ENCODE measurements at places on chromosomes 11 and 22.

DNA sequence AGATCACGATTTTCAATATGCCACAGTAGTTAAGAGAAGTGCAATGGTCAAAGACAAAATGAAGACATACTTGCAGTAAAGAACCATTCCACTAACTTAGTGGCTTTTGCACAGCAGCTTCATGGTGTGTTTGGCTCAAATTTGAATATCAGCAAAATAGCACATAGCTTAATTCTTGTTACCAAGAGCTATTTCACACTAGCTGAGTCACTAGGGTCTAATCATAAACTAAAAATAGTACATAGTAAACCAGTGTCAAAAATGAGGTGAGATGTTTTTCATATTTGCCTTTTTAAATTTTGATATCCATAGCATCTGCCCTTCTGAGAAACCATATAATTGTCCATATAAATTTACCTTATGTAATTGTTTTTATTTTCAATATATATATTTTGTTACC is 325.0 kb upstream of the LUZP2 start:
- no peak for DNase-seq

GRCh38 chr22:43880541-43880991 is 11.2 kb downstream of the PNPLA5 start:
- DNase-seq, result no peak

DNA sequence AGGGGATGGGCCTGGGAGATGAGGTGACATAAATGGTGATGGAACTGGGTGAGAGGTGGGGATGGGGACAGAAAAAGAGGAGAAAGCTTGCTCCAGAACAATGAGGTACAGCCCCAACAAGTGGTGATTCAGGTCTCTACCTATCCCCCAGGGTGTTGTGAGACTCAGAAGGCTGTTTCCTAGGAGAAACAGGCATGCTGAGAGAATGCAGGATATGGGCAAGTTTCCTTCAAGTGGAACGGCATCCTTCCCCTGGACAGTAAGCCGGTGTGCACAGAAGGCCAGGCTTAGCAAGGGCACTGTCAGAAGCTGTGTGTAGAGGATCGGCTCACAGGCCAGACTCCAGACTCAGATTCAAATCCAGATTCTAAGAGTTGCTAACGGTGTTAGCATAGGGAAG is 34.1 kb upstream of the CRTAM start:
- no peak for DNase-seq

GRCh38 chr22:38352436-38352835 is 35.2 kb upstream of the CSNK1E start:
- no peak for DNase-seq

DNA sequence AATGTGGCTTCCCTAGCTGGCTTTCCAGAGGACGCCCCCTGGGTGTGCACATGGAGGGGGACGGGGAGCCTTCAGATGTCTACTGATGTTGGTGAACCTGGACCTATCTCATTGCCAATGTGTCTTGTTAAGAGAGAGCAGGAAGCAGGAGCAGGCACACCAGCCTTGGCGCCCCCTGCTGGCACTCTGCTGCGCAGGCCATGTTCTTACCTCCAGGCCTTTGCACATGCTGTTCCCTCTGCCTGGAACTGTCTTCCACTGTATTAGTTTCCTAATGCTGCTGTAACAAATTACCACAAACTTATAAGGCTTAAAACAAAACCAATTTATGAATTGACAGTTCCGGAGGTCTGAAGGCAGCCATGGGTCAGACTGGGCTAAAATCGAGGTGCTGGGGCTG is 23.6 kb upstream of the MN1 start:
- no peak for DNase-seq

DNA sequence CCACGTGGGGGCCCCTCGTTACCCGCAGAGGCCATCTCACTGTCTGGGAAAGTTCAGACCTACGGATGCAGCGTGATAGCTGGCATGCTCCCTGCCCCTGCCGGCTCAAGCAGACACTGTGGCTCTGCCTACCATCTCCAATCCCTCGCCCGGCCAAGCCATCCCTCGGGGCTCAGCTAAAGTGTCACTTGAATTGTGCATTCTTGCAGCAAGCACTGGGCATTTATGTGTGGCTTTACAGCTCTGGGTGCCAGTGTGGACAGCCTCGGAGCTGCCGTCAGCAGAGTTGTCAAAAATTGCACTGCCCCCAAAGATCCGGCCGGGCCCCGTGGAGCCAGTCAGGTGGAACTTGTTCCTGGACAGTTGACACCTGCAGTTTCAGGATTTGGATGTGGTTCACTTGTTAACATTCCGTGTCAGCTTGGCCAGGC is 75.0 kb upstream of the FGF3 start:
- DNase-seq, result no peak

DNA sequence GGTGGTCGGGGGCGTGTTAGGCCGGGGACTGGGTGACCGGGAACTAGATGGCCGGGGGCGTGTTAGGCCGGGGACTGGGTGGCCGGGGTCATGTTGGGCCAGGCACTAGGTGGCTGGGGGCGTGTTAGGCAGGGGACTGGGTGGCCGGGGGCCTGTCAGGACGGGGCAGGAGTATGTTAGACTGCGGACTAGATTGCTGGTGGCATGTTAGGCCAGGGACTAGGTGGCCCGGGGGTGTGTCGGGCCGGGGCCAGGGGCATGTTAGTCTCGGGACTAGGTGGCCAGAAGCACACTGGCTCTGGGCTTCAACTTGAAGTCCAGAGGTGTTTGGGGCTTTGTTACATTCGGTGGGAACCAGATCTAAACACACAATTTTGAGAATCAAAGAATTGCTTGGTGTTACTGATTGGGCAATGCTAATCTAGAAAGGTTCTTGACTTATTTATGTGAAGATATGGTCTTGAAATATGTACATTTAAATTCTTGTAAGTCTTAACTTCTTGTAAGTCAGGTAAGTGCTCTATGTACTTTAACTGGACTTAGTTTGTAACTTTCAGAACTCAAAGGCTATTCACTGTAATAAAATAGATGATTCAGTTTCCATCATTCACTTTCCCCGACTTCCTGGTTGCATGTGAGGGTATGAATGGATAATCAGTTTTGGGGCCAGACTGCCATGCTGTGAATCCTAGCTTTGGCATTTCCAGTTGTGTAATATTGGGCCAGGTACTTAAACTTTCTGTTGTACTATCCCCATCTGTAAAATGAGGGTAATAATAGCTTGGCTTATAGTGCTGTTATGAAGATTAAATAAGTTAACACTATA is 1.1 kb downstream of the EXT2 start:
- DNase-seq, result no peak

- DNase-seq, result no peak
Observed at GRCh38 chr22:29230972-29231875, 25.5 kb downstream of the EMID1 start.

- DNase-seq, result no peak
Observed at GRCh38 chr11:48148749-48149148, 67.9 kb upstream of the OR4B1 start.

- DNase-seq, result no peak
Observed at GRCh38 chr11:67126986-67127385, 7.9 kb downstream of the KDM2A start.

DNA sequence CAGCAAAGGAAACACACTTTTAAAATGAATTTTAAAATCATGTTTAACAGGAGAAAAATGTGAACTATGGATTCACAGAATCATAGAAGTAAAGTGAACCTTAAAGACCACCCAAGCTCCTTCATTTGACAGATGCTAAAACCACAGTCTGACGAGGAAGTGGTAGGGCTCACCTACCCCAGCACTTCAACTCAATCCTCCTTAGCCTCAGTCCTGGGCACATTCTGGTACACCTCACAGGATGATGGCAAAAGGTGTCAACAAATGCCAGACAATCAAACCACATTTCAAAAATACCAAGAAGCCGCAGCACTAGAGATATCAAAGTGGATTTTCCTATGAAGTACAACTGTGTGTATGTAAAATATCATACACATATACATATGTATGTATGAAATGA is 43.1 kb downstream of the PITPNB start:
- no peak for DNase-seq

DNA sequence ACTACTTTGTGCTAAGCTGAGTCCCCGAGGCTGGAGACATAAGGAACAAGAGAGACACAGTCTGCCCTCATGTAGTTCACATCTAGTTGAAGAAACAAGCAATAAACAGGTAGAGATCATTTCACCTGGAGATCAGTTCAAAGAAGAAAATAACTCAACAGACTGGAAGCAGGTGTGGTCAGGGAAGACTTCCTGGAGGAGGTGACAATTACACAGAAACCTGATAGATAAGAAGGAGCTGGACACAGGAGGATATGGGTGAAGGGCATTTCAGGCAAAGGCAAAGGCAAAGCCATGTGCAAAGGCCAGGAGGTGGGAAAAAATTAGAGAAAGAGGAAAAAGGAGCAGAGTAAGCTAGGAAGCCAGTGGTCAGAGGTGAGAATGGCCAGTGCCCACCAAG is 115.6 kb downstream of the MN1 start:
- DNase-seq, result no peak

DNA sequence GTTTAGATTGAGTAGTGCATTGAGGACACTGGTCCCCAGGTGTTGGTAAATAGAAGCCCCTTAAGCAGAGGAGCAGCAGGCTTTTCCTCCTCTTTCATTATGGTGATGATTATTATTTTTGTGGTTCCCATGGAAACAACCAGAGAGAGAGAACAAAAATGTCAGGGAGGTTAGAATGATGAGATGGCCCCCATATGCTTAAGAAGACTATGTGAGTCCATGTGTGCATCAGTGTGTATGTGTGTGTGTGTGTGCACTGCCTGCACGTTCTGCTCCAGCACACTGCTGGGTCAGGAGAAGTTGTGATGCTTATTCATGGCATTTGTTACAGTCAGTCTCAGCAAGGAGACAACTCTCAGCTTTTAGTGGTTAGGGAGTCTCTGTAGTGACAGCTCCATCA is 724.2 kb downstream of the NTM start:
- no peak for DNase-seq

DNA sequence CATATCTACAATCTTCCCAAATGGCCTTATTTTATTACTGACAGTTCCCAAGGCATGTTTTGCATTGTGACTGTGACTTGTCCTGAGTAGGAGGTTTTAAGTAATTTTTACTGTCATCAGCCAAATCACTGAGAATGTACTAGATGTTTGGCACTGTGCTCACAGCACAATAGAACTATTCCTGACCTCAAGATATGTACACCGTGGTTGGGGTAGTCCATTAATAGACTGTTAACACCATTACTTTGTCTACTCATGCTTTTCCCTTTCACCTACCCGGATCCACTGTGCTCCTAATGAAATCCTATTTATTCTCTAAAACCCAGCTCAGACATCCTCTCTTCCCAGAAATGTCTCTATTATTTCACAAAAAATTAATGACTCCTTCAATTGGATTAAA is 168.7 kb upstream of the TENM4 start:
- no peak for DNase-seq

DNA sequence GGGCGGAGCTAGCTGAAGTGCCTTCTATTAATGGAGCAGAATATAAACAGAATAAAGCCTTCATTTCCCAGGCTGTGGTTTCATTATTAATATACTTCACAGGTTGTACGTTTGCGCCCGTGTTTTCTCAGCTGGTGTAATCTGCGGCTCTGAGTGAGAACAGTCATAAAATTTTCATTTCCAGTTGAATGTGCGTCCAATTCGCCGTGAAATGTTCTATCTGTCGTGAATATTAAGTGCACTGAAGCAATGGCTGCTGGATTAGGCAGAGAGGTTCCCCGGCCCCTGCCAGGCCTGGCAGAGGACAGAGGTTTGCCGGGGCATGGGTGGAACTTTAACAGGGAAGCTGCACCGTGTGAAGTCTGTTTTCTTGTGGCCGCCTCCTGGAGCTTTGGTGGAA is 874.4 kb downstream of the NTM start:
- no peak for DNase-seq

GRCh38 chr22:37148742-37149665 is 712 bp downstream of the IL2RB start:
- no peak for DNase-seq

GRCh38 chr11:35654711-35655110 is 7.9 kb upstream of the TRIM44 start:
- DNase-seq, result no peak

- no peak for DNase-seq
Observed at GRCh38 chr22:46801826-46802607, 39.6 kb downstream of the TBC1D22A start.

- no peak for DNase-seq
Observed at GRCh38 chr11:16891964-16892363, 122.2 kb downstream of the PLEKHA7 start.

DNA sequence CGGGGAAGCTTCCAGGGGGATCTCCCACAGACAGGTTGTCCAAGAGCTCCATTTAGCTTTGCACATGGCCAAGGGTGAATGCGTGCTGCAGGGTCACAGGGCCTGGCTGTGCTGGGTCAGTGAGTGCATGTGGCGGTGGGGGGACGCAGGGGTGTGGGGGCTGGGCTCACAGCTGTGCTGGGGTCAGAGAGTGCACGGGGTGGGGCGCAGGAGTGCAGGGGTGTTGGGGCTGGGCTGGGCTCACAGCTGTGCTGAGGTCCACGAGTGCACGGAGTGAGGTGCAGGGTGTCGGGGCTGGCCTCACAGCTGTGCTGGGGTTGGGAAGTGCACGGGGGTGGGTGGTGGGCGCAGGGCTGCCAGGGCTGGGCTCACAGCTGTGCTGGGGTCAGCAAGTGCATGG is 557.7 kb downstream of the BRD1 start:
- DNase-seq, result no peak

DNA sequence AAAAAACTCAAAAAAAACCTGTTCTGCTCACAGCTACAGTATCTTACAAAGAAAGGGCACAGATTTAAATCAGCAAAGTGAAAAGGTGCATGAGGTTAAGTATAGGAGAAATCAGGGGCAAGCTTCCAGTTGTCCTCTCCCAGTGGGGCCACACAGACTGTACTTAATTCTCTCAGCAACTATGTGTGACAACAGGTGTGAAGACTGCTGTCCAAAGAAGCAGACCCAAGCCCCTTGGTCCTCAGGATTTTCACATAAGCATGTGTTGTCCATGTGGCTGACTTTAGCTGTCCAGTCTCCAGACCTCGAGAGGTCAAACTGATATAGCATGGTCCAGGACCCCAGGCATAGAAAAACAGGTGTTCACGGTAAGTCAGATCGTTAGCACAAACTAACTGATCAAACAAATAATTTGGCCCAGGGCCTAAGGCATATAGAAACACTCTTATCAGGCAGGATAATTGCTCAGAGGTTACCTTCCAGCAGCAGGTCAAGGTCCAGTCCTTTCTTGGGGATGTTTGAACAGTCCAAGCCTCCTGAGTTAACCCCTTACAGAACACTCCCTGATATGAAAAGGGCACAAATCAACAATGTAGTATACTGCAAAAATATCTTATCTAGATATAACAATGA is 21.1 kb upstream of the CSTF3 start:
- no peak for DNase-seq

GRCh38 chr22:33584152-33584551 is 336.1 kb downstream of the LARGE1 start:
- no peak for DNase-seq

- no peak for DNase-seq
Observed at GRCh38 chr11:18452927-18453326, 2.7 kb upstream of the LDHAL6A start.

- DNase-seq, result no peak
Observed at GRCh38 chr11:44529895-44530412, 35.5 kb upstream of the CD82 start.

GRCh38 chr11:70176940-70177689 is 26.0 kb upstream of the FADD start:
- DNase-seq, result no peak

Data from NCI-H2171 (cell line).